ENCODE measurements at places on chromosomes 2 and 18.
A peak's percentile ranks its signal among the peaks of the same experiment; 100 is the strongest.

- no peak for DNase-seq
These were observed 551.0 kb upstream of the LRATD1 start for GRCh38 chr2:14081521-14081920.

DNA sequence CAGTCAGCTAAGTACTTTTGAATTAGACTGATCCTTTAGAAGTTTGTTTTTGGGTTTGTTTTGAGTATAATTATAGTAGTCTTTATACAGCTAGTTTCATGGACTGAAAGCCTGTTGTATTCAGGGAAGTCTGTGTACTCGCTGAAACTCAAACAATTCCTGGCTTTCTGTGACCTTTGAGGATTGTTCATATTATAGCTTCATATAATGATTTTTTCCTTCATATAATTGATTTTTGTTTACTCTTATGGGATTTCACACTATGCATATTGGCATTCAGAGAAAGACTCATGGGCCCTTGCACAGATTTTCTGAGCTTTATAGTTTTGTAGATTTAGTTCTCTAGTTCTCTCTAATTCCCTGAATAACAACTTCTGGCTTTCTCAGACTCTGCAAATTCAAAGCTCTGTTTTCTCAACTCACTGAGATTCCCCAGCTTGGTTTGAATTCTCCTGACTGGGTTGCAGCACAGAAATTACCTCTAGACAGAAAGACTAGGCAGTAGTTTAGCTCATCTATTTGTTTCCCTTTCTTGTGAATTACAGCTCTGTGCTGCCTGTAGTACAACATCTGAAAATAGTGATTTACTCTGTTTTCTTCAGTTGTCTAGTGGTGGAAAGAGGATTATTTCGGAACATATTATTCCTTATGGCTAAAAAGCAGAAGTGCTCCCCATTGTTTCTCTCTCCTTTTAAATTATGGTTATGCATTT lies 495.9 kb upstream of the CNTNAP5 start:
- DNase-seq, result no peak

DNA sequence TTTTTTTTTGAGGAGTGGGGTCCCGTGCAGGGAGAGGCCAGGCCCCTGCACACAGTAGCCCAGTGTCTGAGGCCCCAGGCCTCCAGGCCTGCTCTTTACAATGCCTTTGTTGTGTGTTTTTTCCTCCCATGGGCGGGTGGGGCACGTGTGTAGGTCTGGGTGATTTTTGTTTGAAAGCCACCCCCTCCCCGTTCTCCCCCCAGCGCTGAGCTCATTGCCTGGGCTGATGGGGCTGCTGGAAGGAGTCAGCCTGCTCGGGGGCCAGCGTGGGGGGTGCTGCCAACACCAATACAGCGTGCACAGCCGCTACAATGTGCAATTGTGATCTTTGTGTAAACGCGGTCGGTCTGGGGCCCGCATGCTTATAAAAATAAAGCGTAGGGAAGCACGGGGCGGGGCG lies 142.7 kb downstream of the DYSF start:
- DNase-seq, result no peak

DNA sequence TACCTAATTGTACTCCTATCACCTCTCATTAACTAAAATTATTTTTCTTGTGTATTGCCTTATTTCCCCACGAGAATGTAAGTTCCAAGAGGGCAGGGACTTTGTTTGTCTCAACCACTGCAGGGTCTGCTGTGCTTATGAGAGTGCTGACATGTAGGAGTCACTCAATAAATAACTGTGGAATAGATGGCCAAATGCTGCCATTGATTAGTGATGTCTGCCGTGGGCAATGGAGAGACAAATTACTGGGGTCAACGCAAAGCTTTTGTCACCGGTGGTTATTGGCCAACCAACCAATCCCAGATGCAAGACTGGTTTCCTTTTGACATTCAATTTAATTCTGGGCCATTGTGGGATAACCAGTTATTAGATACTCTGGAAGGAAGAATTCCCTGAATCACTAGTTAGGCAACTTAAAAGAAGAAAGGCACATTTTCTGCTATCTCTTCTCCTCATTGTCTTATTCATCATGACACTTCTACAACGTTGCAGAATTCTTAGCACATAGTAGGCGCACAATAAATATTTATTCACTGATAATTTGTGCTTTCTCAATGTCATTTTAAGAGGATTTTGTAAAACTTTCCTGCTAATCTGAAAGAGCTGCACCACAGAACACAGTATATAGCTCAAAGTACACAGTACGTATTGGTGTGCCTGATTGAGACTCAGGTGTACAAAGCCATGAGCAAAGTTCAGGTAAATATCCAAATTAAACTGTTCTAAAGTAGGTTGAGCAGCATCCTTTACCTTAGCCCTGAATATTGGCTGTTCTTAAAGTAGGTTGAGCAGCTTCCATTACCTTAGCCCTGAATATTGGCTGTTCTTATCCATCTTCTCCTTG lies 95.9 kb downstream of the ACTR3 start:
- DNase-seq, result no peak

DNA sequence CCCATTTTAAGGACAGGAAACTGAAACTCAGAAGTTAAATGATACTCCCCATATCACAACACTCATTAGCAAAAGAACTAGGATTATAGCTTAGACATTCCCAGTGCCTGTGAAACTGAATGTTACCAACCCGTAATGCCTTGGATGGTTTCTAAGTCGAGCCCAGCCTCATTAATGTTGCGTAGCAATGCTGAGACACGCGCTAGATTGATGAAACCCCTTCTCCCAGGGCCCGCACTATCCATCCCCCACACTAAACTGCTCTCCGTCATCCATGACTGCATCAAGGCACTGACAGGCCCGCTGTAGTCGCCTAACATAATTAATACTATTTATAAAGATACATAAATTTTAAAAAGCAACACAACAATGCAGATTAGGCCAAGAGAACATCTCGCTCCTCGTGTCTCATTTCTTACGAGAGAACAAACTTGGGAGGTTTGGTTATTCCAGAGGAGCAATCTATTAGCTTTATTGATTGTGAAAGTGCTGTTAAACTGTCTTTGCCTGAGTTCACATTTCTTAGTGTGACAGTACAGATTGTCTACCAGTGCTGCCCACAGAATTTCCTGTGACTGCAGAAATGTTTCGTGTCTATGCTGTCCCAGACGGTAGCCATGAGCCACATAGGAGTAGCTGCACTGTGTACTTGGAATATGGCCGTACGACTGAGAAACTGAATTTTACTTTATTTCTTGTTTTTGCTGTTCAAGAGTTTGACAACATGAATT lies 312.2 kb upstream of the RAB12 start:
- DNase-seq, result no peak

DNA sequence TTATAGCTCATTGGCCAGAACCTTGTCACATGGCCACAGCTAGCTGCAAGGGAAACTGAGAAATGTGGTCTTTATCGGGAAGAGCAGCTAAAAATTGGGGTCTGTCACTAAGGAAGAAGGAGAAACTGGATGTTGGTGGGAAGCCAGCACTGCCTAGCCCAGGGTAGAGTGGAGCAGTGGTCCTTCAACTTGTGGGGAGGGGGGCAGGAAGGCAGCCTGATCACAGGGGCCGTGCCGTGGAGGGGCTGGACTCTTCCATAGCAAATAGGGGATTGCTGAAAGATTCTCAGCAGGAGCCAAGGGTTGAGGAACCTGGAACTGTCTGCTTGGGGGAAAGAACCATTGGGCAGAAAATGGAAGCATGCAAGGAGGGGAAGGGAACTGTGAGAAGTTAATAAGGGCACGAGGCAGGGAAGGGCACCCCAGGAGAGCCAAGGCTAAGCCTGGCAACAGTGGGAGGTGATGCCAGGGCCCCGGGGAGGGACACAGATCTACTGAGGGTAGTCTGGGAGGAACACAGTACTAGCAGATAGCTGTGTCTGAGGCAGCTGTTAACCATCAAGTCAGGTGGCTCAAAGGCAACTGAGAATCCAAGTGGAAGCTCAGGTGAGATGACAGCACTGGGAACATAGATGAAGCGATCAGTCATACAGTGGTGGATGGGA lies 5.9 kb upstream of the NEURL3 start:
- DNase-seq, result no peak

- no peak for DNase-seq
These were observed 2.2 kb downstream of the IRS1 start for GRCh38 chr2:226797289-226797988.

DNA sequence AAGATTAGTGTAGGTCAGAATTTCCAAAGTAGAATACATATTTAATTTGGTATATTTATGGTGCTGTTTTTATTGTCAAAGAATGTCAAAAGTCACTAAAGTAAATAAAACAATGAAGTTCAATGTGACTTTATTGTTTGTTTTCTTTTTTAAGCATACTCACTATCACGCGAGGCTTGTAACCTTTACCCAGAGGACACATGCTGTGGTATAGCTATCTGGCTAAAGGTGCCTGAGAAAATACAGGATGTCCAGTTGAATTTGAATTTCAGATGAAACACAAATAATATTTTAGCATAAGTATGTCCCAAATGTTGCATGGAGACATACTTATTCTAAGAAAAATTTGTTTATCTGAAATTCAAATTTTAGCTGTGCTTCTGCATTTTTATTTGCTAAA lies 103.3 kb upstream of the KLF7 start:
- no peak for DNase-seq

- no peak for DNase-seq
These were observed 510 bp downstream of the NCKAP1 start for GRCh38 chr2:183037553-183038340.

GRCh38 chr2:165239230-165239629 lies at the start of gene SCN2A:
Gene SCN2A, plus strand, starts transcription at chr2:165239414. Its CDS starts 56,410 bp downstream, at chr2:165295824.
- peak; percentile 15 for DNase-seq

DNA sequence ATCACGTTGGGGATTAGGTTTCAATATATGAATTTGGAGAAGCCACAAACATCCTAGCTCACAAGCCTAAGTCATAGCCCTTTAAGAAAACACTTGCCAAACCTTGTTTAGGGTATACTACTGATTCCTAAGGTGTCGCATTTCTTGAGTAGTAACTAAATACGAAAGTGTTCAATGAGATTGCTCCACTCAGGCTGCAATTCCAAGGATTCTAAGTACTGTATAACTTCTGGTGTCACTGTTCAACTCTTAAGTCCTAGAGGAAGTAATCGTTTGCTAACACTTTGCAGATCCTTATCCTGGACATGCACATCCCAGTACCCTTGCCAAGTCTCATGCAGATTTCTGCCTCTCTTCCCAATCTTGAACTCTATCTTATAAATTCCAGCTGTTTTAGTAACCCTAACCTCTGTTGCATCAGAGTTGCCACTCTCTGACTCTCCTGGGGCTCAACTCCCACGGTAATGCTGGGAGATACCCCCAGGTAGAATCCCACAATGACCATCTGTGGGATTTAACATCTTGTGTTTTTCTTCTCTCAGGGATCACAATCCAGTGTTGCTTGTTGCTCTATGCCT lies 122.4 kb downstream of the HIBCH start:
- DNase-seq, result no peak

DNA sequence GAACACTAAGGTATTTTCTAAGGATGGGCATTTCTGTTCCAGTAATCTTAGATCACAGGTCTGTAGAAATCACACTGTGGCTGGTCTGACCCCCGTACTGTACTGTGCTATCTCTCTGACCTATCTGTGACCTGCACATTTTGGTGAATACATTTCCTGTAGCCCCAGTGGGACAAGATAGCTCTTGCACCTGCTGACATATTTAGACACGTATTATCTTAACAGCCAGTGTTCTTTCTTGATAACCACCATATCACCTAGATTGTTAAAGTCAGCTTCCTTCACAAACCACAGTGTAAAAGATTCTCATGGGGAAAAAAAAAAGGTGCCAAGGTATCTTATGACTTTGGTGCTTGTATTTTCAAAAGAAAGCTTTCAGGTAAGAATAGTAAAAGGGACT lies 39.8 kb upstream of the TMEM247 start:
- no peak for DNase-seq

GRCh38 chr18:52422985-52423601 lies 83.1 kb downstream of the DCC start:
- DNase-seq, result no peak

GRCh38 chr2:152222975-152223637 lies 47.5 kb upstream of the STAM2 start:
- no peak for DNase-seq

Measured in keratinocyte (primary cell).